Caudate nucleus (tissue), 63 donors: ENCODE measurements at places on chromosomes 5 and 9.

- DNase-seq, result no peak
These were observed 109.4 kb downstream of the ANKRD55 start for GRCh38 chr5:56123531-56124243.

GRCh38 chr5:67012171-67012570 lies 184.4 kb downstream of the CD180 start:
- no peak for DNase-seq

DNA sequence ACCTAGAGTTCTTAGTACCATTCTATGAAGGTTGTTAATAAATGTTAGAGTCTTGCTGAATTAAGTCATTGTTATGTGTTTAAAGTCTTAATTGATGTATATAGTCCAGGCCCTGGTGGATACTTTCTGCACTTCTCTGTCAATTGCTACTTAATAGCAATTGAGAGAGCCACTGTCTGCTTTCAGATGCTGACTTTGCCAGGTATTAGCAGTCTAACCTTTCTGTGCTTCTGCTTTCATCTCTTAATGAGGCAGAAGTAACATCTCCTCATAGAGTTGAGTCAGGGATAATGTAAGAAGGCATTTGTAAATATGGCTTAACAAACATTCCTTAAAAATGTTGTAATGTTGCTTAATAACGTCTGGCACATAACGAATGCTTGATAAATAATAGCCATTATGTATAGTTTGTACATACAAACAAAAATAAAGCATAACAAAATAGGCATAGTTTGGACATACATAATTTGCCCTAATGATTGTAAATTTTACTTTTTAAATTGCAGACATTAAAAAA lies 28.3 kb downstream of the RASGRF2 start:
- no peak for DNase-seq

GRCh38 chr9:115498303-115498702 lies 380.3 kb upstream of the TNC start:
- DNase-seq, result no peak

GRCh38 chr5:28602429-28602828 lies 1564.0 kb upstream of the CDH9 start:
- DNase-seq, result no peak

- no peak for DNase-seq
These were observed 5.0 kb downstream of the UBAC1 start for GRCh38 chr9:135955934-135956801.

DNA sequence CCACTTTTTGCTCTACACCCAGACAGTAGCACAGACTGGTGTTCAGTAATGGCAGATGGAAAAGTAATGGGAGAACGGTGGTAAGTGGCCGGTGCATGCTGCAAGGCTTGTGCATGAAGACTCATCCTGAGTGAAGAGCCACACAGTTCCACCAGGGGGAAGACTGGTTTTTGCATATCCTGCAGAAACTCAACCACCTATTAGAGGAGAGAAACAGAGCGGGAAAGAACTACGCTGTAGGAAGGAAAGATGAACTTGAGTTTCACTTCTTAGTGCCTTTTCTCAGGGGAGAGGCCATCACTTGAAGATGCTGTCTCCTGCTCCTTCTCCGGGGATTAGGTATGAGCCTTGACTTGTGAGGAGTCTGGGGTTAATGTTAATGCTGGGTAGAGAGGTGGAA lies 9.4 kb upstream of the PRSS3 start:
- no peak for DNase-seq

- DNase-seq, result no peak
These were observed 33.9 kb downstream of the MRPS30 start for GRCh38 chr5:44842496-44843282.

DNA sequence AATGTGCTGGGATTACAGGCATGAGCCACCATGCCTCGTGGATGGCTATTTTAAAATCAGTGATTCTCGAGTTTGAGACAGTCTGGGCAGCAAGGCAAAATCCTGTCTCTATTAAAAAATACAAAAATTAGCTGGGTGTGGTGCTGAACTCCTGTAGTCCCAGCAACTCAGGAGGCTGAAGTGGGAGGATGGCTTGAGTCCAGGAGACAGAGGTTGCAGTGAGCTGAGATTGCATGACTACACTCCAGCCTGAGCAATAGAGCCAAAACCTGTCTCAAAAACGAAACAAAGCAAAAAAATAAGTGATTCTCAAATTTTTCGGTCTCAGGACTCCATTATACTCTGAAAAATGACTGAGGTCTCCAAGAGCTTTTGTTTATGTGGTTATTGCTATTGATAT lies 47.9 kb upstream of the HSPA9 start:
- DNase-seq, result no peak

DNA sequence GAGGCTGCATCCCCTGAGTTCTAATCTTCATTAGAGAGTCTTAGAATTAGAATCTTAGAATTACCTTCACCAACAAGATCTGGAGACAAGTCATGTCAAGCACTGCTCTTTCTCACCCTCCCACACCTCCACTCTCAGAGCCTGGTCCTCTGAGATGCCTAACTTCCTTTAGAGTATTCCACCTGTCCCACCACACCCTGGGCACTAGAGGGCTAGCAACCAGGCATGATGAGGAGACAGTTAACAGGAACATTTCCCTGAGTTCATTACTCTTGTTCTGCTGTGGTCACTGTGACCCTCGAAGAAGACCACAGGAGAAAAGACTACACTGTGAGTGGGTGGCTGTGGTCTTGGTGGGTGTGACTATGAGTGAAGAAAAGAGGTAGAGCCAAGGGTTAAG lies 25.2 kb upstream of the MAP1B start:
- DNase-seq, result no peak

DNA sequence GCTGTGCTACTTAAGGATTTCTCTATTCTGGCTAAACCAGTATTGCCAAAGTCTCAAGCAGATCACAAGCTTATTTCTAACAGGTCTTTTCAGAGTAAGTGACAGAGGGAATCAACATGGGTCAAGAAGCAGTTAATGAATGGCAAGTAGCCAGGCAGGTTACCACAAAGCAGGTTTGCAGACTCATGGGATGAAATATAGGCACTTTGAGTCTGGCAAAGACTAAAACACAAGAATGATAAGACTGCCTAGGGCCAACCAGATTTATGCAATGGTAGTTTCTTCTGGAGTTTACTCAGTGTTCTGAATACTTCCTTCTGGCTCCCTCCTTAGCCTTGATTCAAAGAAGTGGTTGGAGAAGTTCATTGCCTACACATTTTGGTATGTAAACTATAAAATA lies 3.6 kb downstream of the HMGCS1 start:
- DNase-seq, result no peak

DNA sequence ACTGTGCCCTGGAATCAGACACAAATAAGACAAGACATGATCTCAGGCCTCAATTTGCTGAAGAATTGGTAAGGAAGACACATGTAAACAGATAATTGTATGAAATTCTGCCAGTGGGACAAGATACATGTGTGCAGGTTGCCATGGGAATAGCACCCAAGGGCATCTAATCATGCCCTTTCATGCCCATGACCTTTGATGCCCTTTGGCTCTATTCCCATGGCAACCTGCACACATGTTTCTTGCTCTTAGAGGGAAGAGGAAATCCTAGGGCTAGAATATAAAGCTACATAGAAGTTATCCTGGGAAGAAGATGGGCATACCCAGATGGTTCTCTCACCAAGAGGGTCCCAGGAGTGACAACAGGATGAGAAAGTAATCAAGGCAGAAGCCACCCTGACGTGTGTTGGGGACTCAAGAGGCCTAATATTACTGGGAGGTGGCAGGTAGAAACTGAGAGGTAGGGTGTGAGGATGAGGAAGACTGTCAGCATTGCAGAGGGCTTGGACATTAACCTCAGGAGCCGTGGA lies 34.4 kb downstream of the P4HA2 start:
- no peak for DNase-seq

GRCh38 chr9:106700676-106701075 lies 162.3 kb upstream of the ZNF462 start:
- no peak for DNase-seq

GRCh38 chr9:134847752-134848432 lies 32.7 kb upstream of the FCN2 start:
- no peak for DNase-seq

DNA sequence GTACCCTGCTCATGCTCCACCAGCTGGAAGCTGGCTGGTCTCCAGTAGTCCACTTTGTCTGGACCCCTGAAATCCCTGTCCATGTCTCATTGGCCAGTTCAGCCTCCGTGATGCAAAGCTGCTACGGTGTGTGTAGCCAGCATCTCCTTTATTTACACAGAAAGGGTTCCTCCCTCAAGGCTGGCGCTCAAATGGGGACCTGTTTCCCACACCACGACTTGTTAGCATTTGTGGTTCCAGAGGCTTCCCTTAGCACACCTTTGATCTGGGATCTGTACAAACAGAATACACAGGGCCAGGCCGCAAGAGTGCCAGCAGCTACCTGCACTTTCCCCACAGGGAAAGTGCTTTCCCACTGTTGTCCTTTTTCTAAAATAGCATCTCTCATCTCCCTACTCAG lies 5.7 kb upstream of the SMU1 start:
- DNase-seq, result no peak

DNA sequence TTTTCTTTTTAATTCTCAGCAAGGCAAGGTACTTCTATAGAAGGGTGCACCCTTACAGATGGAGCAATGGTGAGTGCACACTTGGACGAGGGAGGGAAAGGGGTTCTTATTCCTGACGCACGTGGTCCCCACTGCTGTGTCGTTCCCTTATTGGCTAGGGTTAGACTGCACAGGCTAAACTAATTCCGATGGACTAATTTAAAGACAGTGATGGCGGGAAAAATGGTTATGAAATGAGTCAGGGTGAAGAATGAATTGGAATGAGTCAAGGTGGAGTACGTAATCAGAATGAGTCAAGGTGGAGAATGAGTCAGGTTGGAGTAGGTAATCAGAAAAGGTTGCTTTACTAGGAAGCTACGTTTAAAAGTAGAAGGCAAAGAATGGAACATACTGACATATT lies 2.1 kb upstream of the HMGCS1 start:
- DNase-seq, result no peak

DNA sequence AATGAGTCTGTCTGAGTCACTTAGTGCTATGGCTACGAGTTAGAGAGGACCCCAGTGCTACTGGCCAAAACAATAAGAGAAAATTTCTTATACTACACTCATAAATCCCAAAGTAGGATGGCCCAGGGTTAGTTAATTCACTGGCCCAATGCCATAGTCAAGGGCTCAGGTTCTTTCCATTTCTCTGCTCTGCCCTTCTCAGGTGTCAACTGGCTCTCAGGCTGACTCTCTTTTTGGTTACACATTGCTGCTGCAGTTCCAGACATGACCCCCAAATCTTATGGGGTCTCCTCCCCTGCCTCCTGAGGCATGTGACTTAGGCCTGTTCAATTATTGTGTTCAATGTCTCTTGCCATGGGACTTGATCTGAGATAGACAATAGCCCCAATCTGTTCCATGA lies 70.4 kb downstream of the ARHGEF37 start:
- DNase-seq, result no peak

GRCh38 chr9:129278391-129279237 lies 100.6 kb upstream of the IER5L start:
- DNase-seq, result no peak

DNA sequence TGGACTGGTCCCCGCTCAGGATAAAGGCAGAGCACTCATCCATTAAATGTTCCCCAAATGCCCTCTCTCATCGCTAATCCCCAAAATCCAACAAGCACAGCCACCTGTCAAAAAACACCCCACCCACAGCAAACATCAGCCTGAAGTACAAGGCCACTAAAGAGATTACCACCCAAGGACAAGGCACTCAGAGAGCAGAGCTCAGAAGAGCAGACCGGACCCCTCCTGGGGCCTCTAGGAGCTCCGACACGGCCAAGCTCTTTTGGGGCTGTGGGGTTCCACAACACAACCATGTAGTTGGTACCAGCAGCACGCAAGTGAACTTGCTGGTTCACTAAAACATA lies 9.8 kb downstream of the VDAC1 start:
- DNase-seq, result no peak

- DNase-seq, result no peak
These were observed 356.4 kb upstream of the ACTBL2 start for GRCh38 chr5:57839025-57839424.

GRCh38 chr5:151448038-151448985 lies 909 bp downstream of the SLC36A1 start:
- peak; percentile 69 for DNase-seq

- DNase-seq, result peak; percentile 58
These were observed 260.3 kb upstream of the ADAMTS16 start for GRCh38 chr5:4879693-4880303.

DNA sequence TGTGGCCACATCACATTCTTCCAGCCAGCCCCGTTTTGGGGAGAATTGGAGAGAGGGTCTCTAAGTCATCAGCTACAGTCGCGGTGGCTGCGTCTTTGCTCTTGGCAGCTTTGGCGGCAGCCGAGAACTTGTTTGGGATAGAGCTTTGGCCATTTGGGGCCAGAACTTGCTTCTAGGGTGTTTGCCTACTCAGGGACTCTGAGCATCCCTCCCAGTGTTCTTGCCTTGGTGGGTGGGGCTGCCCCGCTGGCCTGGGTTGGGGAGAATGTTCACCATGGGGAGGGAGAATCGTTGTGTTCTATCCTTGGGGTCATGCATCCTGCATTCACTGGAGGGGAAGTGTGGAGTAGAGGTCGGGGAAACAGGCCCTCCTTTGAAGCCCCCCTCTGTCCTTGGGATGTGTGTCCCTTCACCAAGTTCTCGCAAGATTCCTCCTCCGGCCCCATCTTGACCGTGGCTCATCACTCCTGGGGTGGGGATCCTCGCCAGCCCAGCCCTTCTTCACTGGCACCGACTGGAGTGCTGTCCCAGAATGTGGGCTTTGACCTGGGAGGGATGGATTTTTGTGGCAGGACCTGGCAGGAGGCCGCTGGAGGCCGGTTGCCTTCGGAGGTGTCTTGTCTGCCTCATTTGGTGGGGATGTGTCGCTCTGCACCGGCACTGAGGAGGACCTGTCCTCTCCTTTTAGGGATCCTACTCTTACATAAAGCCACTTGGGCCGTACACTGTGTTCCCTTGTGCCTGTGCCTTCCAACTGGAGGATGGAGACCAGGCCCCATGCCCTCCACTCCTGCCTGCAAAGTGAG lies 3.5 kb downstream of the PHF2 start:
- no peak for DNase-seq

- DNase-seq, result no peak
These were observed 22.1 kb downstream of the ITGA2 start for GRCh38 chr5:53011233-53011632.

DNA sequence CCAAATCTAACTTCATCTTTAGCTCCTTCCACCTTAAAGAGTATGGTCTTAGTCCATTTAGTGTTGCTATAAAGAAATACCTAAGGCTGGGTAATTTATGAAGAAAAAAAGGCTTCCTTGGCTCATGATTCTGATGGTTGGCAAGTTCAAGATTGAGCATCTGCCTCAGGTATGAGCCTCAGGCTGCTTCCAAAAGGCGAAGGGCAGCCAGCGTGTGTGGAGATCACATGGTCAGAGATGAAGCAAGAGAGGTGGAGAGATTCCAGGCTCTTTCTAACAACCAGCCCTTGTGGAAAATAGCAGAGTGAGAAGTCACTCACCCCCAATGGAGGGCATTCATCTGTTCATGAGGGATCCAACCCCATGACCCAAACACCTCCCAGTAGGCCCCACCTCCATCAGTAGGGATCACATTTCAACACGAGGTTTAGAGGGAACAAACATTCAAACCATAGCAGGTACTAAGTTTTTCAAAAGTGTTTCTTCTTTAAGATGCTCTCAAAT lies 225.9 kb downstream of the SGCD start:
- no peak for DNase-seq
